M059J (cell line): ENCODE measurements at places on chromosomes 5 and 9.

DNA sequence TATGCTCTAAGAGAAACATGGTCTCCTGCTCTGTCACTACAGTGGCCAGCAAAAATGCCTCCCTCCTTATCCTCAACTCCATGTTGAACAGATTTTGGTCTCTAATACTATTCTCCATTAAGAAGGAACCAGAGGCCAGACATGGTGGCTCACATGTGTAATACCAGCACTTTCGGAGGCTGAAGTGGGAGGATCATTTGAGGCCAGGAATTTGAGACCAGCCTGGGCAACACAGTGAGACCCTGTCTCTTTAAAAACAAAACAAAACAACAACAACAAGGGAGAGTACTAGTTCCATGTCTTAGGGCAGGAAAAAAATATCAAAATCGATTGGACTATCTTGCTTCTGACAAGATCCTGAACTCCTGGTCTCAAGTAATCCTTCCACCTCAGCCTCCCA, 14.6 kb downstream of the INIP start:
- no peak for DNase-seq

DNA sequence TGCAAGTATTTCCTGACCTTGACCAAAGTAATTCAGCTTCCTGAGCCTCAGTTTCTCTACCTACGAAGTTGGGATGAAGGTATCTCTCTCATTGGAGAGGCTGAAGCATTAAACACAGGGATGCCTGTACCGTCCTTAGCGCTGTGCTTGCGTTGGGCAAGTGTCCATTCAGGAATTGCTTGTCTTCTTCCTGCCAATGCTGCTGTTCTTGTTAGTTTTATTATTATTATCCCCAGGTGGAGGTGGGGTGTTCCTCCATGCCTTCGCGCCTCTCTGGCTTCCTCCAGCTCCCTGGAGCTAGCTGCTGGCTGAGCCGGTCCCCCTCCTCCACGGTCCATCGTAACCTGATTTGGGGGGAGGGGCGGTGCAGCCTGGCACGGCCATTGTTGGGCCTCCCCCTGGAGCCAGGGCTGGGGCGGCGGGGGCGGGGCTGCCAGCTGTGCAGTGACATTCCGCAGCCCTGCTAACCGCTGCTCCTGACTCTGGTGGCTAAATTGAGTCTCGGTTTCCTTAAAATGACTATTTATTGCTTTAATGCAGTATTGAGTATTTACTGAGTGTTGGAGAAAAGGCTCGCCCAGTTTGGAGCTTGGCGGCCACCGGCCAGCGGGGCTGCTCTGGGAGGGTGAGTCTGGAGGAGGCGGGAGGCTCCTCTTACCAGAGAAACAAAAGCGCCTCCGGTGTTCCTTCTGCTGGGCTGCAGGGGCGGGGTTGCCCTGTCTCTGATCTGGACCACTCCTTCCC, 51.3 kb downstream of the LMX1B start:
- no peak for DNase-seq

DNA sequence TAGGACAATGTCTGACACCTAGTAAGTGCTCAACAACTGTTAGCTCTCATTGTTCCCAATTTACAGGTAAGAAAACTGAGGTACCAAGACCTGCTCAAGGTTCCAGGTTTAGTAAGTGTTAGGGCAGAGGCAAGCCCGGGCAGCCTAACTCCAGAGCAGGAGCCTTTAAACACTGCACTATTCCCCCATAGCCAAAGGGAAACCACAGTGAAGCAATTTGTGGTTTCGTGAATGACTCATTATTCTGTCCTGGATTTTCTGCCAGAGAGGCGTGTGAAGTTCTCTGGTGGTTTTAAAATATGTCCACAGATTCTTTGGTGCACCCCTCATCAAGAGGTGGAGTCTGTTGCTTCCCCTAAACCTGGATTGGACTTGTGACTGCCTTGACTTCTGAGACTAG, 1.0 kb upstream of the MCC start:
- DNase-seq, result peak; percentile 99

DNA sequence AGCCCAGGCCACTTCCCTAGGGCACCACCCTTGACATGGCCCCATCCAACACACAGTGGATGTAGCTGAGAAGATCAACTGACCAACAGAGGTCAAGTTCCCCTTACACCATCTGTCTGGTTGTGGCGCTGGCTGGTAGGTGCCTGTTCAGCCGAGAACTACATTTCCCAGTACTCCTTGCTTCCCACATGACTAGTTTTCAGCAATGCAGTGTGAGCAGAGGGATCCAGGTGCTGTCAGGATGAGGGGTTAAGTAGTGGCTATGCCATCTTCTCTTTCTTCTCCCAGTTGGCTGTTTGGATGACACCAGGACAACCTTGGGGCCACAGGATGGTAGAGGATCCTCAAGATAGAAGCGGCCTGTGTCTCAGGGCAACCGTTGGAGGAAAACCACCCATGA, 48.6 kb upstream of the SH3PXD2B start:
- peak; percentile 30 for DNase-seq
